GM23248 (cell line): ENCODE measurements at places on chromosomes 2 and 18. TPM values are rescaled to one million over a fixed set of nuclear protein-coding genes. Genes with fewer than 3 reads are reported as not detected.
A peak's percentile ranks its signal among the peaks of the same experiment; 100 is the strongest.

DOK6 gene
- total RNA-seq: 0.76 and 5.2 TPM in 2 replicates

OR6B2 gene
- not detected in 2 replicates for total RNA-seq

LIMS3 gene
- 2.4 and 3.9 TPM in 2 replicates for total RNA-seq

SERPINB4 gene
- not detected in 2 replicates for total RNA-seq

DSC3 gene
- not detected in 2 replicates for total RNA-seq

RFTN2 gene
- 1.6 and 2.1 TPM in 2 replicates for total RNA-seq

ERICH2 gene
- total RNA-seq: not detected in 2 replicates

- peak; percentile 60 for DNase-seq
Observed at GRCh38 chr2:177355874-177356273, 36.7 kb upstream of the AGPS start.

- DNase-seq: no peak
Observed at GRCh38 chr2:203859030-203859789, 8.4 kb upstream of the CTLA4 start.

- no peak for DNase-seq
Observed at GRCh38 chr18:49228187-49228586, 232.3 kb downstream of the DYM start.

DNA sequence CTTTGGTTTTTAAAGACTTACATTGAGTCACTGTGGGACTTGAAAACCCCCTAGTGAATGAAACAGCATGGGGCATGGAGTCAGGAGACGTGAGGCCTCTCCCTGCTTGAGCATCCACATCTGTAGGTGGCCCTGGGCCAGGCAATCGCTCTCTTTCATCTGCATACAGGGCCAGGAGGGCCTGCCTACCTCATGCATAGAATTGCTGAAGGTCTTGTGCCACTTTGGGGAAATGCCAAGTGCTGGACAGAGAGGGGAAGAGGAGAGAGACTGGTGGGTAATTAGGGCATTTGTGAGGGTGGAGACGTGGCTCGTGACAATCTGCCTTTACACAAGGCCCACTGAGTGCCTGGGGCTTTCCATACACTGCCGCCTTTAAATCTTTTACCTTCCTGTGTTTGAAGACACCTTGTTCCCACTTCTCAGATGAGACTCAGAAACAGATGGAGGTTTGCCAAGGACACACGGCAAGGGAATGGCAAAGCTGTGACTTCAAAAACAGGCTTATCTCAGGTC, 322.2 kb upstream of the HS6ST1 start:
- no peak for DNase-seq

- no peak for DNase-seq
Observed at GRCh38 chr2:40397765-40398164, 54.1 kb downstream of the SLC8A1 start.

DNA sequence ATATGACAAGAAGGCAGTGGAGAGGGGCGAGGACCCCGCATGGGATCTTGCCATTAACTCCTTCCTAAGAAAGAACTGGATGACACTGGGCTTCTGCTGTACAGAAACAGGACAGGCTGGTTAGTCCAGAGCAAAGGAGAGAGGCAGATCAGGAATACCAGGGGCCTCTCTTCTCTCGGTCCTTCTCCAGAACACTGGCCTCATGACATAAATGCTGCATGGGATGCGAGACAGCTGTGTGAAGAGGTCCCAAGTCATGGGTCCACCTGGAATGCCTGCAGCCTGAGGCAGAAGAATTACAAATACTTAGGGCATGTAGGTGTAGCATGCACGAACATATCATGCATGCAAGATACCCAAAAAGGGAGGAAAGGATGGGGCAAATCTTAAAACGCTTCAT, 9.1 kb downstream of the MBOAT2 start:
- DNase-seq: no peak

GRCh38 chr2:146496248-146496647, 1348.6 kb upstream of the ACVR2A start:
- no peak for DNase-seq

GRCh38 chr2:186542002-186542401, 47.9 kb upstream of the ITGAV start:
- no peak for DNase-seq

GRCh38 chr2:207663870-207664545, 38.8 kb upstream of the METTL21A start:
- DNase-seq: no peak

DNA sequence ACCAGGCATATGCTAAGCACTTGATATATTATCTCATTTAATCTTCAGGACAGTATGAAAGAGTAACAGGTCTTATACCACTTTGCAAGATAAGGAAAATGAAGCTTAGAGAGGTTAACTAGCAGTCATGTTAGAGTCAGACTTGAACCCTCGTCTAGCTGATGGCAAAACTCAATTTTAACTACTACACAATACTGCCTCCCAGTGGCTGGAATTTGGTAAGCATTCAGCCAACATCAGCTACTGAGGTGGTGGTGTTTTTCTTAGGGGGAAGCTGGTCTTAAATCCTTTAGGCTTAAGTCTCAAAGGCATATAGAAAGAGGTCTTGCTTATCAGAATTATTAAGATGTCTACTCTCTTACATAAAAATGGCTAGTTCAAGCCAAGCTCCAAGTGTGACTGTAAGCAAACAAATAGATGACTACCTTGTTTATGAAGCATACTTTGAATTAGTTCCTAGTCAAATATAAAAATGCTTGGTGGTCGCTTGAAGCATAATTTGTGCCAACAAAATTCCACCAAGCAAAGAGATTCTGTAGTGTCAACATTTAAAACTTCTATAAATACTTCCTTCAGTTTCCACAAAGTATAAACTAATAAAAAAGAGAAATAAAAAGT, 325.4 kb upstream of the FIGN start:
- DNase-seq: peak; percentile 47

GRCh38 chr2:202592566-202592965, 42.2 kb upstream of the FAM117B start:
- DNase-seq: no peak

DNA sequence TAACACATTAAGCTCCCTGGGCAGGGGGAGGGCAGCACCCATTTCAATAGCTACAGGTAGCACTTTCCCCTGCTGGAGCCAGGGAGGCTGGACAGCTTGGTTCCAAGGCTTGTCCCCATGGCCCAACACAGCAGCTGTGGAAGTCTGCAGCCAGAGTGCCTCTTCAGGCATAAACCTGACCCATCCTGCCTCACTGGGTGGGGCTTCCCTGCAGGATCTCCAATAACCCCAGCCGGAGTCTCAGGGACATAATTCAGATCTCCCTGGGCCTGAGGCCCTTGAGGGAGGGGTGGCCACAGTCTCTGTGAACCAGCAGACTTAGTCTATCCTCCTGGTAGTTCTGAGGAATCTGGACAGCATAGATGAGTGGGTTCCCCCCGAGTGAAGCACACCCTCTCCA, 1001.9 kb upstream of the CHAC2 start:
- DNase-seq: no peak

GRCh38 chr2:168536925-168537466, 80.9 kb downstream of the CERS6 start:
- DNase-seq: peak; percentile 48

DNA sequence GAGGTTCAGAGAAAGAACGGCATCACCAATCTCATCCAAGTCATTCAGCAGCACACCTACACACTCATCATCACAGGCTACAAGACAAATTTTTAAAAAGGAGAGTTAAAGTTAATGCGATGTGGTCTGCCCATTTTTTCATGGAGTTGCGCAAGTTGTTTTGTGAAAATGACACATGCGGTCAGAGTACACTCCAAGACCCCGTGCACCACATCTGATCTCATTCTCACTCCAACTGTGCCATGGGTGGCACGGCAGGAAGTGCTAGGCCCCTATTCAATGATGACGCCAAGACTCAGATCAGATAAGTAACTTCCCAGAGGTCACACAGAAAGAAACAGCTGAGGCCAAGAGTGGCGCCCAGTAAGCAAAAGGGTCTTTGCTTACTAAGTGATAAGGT, 119.8 kb downstream of the LAMA1 start:
- DNase-seq: peak; percentile 44

- peak; percentile 46 for DNase-seq
Observed at GRCh38 chr18:32324181-32324580, 134.3 kb downstream of the MEP1B start.

DNA sequence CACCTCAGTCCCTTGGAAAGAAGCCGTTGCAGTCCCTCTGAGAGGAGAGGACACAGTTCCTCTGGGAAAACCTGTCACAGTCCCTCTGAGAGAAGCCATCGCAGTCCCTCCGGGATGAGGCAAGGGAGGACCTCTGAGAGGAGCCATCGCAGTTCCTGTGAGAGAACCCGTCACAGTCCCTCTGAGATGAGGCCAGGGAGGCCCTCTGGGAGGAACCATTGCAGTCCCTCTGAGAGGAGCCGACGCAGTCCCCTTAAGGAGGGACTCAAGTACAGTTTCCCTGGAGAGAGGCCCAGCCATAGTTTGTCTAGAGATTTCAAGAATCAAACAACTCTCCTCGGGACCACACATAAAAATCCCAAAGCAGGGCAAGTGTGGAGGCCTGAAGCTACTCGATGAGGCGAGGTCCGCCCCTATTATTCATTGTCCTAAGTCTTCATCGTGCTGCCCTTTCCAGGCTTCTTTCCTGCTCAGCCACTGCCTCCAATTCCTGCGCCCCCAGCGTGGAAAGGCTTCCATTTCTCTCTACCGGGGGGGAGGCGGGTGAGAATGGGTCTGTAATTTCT, 630 bp upstream of the ZNF512 start:
- peak; percentile 5 for DNase-seq

DNA sequence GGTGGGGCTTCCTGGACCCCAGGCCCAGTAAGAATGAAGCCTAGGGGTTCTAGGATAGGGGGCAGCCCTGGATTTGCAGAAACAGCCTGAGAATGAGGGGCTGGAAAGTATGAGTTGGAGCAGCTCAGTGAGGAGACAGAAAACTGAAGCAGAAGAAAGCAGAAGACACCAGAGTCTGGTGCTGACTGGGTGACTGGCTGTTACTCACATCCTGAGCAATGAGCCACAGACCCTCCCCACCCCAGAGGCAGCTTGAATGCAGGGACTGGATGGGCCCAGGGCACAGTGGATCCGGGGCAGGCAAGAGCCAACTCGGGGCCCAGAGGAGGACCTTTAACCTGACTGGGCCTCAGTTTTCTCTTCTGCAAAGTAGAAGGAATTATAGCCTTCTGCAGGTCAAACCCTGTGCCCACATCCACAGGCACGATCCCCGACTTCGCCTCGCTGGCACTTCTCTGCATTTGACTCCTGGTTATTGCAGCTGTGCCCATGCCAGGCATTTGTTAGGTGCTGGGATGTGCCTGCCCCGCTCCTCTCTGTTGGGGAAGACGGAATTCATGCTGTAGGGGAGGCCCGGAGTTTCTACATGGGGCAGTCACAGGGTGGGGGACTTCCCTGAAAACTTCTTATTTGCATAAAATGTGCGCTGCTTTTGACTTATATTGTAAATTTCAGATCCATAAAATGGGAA, 8.5 kb downstream of the STEAP3 start:
- DNase-seq: peak; percentile 84

- DNase-seq: no peak
Observed at GRCh38 chr2:150267651-150268415, 219.6 kb downstream of the RND3 start.

DNA sequence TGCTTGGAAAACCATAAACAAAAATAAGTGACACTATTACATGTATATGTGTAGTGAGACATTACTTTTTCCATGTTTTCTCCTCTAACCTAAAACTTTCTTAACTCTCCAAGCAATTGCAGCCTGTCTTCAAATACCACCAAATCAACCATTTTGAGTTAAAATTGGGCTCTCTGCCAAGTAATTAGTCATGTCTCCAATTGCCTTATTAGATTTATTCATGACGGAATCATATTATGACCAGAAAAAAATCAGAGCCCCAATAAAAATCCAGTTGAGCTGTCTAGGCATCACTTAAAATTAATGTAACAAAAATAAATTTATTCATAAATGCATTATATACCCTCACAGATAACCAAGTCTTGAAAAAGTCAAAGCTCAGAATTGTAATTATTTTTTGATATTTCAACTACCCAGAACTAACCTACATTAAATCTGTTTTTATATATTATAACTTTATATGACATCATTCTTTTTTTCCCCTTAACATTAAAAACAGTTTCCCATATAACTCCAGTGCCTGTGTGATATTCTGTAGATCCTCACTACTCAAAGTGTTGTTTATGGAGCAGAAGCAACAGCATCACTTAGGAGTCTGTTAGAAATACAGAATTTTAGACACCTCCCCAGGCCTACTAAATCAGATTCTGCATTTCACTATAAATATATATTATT, 157.0 kb downstream of the ERBB4 start:
- DNase-seq: no peak
